ENCODE measurements at places on chromosomes 4 and X.
A peak's percentile ranks its signal among the peaks of the same experiment; 100 is the strongest.

- DNase-seq, result no peak
These were observed 11.1 kb downstream of the RASL11B start for GRCh38 chr4:52873191-52873590.

DNA sequence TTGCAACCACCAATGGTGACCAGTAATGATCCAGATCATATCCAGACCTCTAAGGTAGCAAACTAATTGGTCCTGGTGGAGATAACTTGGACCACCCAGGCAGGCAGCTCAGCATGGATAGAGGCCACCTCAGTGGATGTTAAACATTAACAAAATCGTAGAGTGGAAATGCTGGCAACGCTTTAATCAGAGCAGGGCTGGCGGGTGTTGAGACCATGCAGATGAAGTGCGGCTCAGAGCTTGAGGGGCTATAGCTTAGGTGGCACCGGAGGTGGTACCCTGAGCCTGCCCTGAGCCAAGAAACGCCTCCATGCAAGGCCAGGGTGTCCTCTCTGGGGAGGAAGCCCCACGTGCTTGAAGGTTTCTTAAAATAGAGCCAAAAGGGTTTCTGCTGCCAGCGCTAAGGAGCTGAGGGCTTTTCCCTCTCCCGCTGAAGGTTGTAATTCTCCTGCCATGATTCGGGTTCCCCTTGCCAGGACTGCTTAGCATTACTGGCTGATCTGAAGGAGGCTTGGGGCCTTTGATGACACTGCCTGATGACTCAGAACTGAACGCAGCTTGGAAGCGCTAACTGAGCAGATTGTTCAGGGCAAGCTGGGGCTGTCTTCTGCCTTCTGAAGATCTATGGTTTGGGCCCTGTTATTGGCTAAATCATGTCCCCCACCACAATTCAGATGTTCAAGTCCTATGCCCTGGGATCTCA lies 177.8 kb upstream of the ATP6AP2 start:
- no peak for DNase-seq

DNA sequence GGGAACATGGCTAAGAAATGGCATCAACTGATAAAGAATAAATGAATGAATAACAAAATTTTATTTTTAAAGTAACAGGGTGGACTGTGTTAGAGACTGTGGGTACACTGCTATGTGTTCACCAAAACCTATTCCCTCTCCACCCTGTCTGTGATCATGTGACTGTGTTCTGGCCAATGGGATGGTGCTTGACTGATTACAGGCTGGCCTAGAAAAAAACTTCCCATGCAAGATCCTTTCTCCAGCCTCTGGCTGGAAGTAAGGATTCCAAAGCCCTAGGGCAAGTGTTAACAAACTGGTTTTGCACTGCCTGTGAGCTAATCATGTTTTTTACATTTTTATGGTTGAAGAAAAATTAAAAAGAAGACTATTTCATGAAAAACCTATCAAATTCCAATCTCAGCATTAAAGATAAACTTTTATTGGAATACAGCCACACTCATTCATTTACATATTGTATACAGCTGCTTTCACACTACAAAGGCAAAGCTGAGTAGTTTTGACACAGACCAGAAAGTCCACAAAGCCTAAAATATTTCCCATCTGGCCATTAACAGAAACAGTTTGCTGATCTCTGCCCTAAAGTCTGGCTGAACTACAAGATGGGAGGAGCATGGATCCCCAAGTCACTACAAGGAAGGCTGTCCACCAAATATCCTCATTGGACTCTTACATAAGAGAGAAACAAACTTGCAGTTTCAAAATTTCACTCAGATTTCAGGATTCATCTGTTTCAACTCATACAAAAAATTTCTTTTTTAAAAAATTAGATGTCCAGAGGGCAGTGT lies 133.2 kb downstream of the ARHGAP6 start:
- no peak for DNase-seq

DNA sequence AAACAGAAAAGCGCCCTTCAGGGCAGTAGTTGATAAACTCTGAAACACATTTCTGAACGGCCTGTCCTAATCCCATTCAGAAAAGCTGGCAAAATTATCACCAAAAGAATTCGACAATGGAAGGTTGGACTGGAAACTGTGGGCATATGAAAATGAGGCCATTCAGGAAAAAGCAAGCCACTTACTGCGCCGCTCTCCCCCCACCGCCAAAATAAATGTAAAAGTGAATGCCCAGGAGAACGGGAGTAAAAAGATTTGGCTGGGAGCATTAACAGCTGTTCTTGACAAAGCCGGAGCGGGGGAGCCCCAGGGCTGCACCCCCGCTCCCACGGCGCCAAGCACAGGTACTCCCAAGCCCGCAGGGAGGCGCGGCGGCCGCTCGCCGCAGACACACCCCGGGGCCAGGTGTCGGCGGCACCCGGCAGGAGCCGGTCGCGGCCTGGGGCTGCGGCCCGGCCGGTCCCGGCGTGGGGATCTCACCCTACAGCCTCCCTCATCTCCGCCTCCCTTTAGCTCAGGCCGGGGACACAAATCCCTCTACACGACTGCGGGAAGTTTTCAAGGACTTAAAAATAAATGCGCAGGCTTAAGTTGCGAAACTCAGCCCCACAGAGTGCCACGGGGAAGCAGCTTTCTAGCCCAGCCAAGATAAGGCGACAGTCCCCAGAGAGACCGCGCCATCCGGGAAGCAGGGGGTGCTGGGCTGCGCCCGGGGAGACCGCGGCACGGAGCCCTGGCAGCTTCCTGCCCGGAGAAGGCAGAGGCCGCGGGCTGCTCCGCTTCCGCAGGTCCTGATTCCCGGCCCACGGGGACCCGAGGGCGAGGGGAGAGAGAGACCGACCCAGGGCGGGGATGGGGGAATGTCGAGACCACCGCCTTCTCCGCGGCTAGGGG lies 593 bp downstream of the SH3RF1 start:
- DNase-seq, result peak; percentile 70

DNA sequence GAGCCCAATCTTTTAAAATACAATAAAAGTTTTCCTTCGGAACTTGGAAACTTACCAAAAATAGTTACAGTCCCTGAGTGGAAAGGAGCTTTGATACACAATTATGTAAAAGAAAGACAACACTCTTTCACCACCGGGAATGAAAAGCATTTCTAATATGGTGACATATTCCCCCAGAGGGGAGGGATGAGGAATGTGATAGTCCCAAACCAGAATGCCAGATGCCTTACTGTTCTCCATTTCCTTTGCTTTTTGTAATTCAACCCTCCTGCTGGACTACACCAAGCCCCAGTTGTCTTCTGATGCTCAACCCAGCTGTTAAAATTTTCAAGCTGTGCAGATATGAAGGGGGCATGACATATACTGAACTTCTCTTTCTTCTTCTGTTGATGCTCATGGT lies 4.1 kb downstream of the PRIMPOL start:
- no peak for DNase-seq

DNA sequence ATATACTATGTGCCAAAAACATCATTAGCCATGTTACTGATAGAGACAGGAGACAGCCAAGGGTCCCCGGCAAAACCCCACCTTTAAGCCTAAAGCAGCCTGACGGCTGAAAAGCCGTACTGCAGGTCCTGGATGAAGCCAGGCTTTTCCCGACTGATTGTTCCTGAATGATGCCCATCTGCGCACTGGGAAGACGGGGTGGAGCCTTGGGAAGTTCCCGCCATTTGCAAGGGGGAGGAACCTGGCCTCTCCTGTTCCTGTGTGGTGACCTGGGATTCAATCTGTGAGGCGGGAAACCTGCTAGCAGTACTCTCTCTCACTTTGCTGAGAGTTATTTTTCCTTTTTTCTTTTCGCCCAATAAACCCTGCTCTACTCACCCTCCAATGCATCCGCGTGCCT lies 15.1 kb upstream of the CAMK2D start:
- DNase-seq, result no peak

GRCh38 chr4:95248720-95249425 lies 299.9 kb downstream of the UNC5C start:
- DNase-seq, result no peak

- DNase-seq, result no peak
These were observed 62.3 kb upstream of the HHIP start for GRCh38 chr4:144583658-144584057.

DNA sequence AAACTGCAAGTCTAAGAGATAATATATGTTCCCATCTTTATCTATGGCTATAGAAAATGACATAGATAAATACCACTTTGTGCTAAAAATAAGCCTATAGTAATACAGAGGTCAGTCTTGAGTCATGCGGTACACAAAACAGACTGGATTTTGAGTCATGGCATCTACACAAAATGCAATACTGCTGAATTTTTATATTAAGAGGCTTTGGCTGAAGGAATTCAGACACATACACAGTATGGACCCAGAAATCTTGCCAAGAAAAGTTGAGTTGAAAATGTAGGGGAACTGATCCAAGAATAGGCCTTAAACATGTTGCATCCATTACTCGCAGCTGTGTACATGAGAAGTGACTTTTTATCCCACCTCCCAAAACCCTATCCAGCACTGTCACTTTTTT lies 184.4 kb downstream of the TENM3 start:
- DNase-seq, result no peak

GRCh38 chrX:114959729-114960128 lies 57.7 kb downstream of the IL13RA2 start:
- DNase-seq, result no peak

DNA sequence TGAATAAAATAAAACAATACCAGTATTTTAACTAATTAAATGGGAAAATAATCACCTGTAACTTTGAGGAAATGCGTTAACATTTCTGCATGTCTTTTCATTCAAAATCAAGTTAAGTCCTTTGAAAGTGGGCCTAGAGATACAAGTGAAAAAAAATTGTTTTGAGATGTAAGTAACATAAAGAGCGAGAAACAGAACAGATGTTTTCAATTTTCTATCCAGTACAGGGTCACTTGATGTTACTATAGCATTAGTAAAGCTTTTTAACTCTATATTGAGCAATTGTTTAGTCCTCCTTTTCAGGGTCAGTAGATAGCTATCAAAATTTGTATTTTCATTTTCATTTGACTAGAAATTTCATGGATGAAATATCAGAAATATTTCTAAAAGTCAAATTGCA lies 761.4 kb downstream of the CCSER1 start:
- DNase-seq, result no peak

GRCh38 chr4:75494563-75494962 lies 19.6 kb downstream of the RCHY1 start:
- DNase-seq, result no peak

GRCh38 chrX:113644426-113644825 lies 803.8 kb upstream of the AMOT start:
- no peak for DNase-seq

GRCh38 chr4:100836929-100837328 lies 319.1 kb upstream of the EMCN start:
- DNase-seq, result no peak

DNA sequence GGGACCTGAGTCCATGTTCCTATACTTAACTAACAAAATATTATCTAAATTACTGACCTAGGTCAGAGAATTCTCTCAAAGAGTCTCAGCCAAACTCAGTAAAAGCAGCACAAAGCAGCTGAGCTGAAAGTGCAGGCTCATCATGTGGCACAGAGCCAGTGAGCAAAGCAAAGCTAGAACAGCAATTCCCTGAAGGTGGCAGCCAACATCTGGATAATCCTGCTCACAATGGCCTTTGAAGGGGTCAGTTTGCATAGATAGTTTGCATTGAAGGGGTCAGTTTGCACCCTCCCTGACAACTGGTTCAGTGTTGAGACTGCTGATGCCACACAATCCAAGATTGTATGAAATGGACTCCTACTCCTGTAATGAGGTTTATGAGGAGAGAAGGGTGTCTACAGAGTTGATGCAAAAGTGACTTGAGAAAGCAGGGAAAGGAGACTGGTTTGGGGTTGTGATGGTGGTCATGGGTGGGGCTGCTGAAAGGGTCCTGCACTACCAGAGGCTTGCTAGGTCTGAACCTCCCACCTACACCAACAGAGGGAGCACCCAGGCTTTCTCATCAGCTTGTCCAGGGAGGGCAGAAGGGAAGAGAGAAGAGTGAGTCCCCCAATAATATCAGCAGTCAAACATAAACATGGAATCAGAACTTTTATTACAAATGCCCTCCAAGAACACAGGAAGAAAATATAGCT lies 39.7 kb downstream of the TRIM61 start:
- DNase-seq, result no peak

GRCh38 chr4:26362745-26363439 lies 42.1 kb downstream of the RBPJ start:
- no peak for DNase-seq

DNA sequence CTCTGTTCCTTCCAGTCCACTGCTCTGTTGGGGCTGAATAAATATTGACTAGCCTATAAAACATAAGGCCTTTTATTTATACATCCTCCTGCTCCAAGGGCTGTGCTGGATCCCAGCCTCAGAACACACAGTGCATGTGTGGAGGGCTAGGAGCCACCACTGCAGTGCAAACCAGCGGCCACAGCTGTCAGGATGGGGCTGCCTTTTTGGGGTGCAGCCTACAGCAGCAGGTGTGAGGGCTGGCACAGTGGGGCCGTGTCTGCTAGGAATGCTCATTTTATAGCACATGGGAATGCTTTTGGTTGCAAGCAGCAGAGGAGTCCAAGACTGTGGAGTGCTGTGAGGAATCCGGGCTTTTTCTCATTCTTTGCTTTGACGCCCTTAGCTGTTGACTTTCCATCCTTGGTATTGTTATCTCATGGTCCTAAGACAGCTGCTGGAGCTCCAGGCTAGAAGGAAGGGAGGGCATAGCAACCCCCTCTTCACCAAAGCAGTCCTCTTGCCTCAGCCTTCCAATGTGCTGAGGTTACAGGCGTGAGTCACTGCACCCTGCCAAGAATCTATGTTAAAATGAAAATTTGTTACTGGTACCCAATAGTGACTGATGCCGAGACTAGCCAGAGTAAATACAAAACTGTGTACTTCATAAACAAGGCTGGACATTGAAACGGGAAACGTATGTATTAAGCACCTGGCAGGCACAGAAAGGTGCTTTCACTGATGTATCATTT lies 334.3 kb upstream of the GATB start:
- no peak for DNase-seq

DNA sequence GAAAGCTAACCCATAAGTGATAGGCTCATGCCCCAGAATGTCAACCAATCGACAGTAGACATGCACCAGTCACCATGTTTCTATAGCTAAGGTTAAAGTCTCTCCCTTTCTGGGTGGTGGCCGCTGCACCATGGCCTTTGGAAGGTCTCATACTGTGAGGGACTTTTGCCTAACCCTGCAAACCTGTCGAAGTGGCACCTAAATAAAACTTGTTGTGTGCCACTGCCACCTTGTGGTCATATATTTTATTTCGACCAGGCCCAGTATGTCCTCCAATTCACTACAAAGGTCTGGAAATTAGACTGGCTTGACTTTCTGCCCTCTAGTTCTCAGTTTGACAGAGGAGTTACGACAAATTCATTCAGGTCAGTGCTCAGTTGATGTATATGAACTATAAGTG lies 163.1 kb downstream of the SMARCA1 start:
- DNase-seq, result no peak

- DNase-seq, result no peak
These were observed 294.0 kb downstream of the TENM3 start for GRCh38 chr4:182537031-182537795.

DNA sequence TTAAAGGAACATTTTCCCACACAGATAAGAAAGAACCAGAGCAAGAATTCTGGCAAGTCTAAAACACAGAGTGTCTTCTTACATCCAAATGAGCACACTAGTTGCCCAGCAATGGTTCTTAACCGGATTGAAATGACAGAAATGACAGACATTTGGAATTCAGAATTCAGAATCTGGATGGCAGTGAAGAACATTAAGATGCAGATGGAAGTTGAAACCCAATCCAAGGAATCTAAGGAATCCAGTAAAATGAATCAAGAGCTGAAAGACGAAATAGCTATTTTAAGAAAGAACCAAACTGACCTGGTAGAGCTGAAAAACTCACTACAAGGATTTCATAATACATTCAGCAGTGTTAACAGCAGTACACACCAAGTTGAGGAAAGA lies 21.5 kb downstream of the ANAPC10 start:
- no peak for DNase-seq

GRCh38 chr4:10057023-10057395 lies 35.7 kb upstream of the SLC2A9 start:
- DNase-seq, result no peak

GRCh38 chr4:74612837-74613236 lies 167.9 kb downstream of the AREG start:
- DNase-seq, result no peak

Measured in heart left ventricle (tissue), 16 donors.